Neural progenitor cell (in vitro differentiated cells): ENCODE measurements at places on chromosomes 7 and 10.

DNA sequence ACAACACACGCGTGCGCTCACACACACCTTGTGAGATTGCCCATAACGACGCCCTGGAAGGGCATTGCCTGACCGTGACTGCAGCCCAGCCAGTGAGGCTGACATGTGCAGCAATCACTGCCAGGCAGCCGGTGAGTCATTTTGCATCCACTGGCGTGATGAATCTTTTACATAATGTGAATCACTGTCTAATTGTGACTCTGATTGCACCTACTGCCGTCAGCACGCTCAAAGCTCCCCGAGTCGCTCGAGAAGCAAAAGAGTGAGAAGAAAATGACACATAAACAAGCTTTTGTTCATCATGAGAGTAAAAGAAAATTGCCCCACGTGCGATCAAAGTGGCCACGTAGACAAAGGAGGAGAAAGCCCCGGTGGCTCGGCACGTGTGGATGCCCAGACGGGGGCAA lies 117.4 kb upstream of the PFKP start:
- DNase-seq: no peak

GRCh38 chr10:44427037-44427436 lies 42.1 kb upstream of the CXCL12 start:
- DNase-seq: no peak

- DNase-seq: no peak
Observed at GRCh38 chr7:85226361-85227085, 39.7 kb upstream of the SEMA3D start.

- no peak for DNase-seq
Observed at GRCh38 chr7:142280263-142280662, 22.4 kb upstream of the PRSS58 start.

GRCh38 chr7:7799138-7799537 lies 80.7 kb upstream of the RPA3 start:
- DNase-seq: no peak

GRCh38 chr10:31689233-31689632 lies 239.4 kb downstream of the ARHGAP12 start:
- DNase-seq: no peak

DNA sequence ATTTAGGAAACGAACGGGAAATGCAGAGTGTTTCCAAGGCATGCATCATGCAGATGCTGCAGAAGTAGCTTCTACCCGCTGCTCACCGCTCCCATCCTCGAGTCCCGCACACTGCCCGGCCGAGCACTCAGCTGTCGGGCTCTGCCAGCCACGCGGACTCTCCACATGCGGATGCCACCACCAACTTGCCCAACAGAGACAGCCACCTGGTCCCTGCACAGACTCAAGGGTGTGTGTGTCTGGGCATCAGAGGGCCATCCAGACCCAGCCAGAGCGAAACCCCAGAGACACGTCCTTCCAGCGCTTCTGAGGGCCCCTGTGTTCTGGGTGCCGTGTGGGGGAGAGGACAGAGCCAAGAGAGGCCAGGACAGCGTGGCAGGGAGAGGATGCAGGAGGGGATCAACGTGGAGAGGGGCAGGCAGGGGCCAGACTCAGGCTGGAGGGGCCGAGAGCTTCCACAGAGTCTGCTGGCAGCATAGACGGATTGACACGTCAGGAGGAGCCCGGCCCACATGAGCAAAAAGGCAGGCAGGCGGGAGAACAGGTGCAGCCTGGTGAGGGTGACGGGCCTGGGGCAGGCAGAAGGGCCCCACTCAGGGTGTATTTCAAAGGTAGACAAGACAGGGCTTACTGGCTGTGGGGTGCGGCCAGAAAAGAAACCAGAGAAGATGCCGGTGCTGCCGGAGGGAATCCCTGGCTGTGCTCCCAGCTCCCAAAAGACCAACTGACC lies 18.3 kb downstream of the GPER1 start:
- no peak for DNase-seq

DNA sequence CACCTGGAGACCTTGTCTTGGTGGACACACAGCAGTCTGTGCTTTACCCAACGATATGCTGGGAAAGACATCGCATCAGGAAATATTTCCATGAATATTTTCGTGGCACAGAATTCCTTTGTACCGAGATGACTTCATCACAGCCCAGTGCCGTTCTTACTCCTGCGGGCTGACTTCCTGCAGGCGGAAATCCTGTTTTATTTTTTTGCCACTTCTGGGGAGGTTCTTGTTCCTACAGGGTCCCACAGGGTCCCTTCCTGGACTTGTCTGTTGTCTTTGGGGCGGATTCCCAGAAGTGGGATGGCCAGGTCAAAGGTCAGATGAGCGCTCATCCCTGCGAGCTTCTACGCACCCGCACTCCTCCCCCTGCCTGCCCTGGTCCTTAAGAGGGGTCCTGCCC lies 86.5 kb downstream of the DNAJB6 start:
- no peak for DNase-seq

DNA sequence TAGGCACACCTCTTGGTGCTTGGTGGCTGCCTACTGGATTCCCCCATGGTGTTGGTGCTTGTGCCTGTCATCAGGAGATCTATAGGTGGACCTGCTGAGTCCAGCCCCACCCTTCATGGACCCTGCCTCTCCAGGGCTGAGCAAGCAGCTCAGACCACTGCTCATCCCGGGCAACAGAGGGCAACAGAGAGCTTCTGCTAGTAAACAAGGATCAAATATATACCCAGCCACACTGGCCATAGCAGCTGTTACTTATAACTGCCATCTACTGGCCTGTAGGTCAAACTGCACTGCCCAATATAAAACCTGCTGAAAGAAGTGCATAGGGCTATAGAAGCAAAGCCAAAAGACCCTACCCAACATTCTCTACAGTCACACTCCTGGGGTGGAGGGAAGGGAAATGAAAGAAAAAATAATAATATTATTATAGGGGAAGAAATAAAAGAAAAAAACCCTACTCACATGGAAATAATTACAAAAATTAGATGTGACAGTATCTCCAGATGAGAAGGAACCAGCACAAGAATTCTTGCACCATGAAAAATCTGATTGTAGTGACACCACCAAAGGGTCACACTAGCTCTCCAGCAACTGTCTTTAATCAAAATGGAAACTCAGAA lies 54.9 kb upstream of the ZNF800 start:
- DNase-seq: peak; percentile 49

DNA sequence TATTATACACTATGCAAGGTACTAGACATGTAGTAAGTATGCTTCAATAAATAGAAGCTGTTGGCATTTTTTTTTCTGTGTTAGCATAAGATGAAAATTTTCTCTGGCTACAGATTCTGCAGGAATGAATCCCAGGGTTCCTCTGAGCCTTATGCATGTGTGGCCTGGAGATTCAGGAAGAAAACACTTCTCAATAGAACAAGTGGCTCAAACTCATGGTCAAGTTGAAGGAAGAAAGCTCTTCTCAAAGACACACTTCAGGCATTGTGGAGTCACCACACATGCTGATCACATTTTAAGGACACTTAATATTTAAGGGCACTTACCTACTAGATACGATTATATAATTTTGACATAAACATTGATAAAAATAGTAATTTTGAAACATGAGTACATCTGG lies 19.5 kb downstream of the DNAH11 start:
- DNase-seq: no peak

DNA sequence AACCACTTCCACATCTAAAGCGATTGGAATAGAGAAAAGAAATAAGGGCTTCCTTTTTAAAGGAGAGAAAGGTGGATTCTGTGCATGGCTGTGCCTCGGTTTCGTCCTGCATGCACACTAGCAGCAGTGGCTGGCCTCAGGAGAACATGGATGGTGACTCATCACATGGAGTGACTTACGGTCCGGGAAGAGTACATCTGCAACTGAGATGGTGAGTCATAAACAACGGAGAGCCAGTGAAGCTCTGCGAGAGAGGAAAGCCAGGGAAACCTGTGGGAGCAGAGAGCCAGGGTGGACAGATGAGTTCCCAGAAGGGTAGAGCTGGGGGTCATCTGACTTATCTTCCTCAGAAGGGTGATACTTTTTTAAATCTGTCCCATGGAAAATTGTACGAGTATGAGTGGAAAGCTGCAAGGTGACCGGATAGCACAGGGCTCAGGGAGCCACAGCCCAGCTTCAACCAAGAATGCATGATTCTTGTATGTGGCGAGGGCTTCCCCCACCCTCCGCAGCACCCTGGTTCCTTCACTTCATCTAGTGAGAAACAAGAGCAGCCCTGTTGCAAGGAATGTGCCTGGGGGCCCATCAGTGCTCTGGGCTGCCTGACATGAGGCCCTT lies 259.1 kb downstream of the KLF6 start:
- DNase-seq: no peak

DNA sequence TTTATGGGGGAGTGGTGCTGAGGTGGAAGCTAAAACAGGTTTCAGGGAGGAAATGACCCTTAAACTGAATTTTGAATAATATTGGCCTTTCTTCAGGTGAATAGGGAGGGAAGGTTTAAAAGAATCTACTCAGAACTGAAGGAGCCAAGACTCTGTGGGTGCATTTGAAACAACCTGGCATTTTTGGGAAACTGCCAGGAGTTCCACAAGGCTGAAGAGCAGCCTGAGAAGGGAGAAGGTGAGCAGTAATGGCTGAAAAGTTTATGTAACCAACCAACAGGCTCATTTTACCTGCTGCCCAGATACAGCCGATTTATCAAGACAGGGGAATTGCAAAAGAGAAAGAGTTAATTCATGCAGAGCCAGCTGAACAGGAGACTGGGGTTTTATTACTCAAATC lies 4.0 kb upstream of the PANK1 start:
- DNase-seq: no peak

DNA sequence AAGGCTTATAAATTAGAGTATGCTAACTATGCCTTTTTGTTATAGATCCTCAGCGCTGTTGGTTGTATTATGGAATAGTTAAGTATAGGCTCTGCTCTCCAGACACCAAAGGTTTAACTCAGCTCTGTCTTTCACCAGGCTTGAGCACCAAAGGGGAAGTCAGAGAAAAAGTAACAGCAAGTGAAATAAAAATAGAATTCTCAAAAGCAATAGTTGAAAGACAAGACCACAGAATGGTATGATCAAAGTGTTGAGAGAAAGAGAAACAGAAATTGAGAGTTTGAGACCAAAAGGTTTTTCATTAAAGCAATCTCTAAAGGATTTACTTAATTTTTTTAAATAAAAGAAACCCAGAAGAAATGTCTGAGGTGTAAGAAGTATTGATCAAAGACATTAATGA lies 529.8 kb upstream of the C7orf33 start:
- DNase-seq: no peak

- no peak for DNase-seq
Observed at GRCh38 chr10:48800007-48800675, 115.5 kb downstream of the WDFY4 start.

GRCh38 chr10:31956200-31956946 lies 27.7 kb upstream of the ARHGAP12 start:
- no peak for DNase-seq

DNA sequence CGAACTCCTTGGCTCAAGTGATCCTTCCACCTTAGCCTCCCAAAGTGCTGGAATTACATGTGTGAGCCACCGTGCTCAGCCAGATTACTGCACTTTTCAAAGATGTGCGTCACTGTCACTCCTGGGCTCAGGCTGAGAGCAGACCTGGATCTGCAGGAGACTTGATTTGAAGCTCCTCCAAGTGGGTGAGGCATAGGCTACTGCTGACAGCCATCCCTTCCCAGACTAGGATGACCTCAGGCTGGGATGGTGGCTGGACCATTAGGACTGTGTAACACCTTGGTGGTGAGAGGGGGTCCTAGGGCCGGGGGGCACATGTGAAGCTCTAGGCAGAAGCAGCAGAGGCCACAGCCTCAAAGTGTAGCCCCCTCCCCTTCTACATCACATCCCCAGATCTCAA lies 8.2 kb upstream of the SRRM3 start:
- DNase-seq: no peak

DNA sequence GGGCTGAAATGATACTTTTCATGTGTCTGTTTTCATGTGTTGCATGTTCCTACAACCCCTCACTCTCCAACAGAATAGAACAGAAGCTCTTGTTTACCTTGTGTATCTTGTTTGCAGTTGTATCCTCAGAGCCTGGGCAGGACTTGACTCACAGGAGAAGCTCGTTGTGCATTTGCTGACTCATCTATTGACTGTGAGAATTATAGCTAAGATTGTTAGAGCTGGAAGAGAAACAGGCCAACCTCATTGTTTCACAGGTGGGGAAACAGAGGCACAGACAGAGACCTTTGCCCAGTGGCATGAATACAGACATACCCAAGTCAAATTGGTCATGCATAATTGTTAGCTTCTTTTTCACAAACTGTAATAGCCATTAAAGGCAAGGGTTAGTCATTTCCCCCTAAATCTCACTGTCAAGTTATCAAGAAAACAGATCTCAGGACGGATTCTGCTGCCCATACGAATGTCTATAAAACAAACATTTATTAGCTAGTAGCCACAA lies 4.6 kb upstream of the TSPAN15 start:
- DNase-seq: no peak

DNA sequence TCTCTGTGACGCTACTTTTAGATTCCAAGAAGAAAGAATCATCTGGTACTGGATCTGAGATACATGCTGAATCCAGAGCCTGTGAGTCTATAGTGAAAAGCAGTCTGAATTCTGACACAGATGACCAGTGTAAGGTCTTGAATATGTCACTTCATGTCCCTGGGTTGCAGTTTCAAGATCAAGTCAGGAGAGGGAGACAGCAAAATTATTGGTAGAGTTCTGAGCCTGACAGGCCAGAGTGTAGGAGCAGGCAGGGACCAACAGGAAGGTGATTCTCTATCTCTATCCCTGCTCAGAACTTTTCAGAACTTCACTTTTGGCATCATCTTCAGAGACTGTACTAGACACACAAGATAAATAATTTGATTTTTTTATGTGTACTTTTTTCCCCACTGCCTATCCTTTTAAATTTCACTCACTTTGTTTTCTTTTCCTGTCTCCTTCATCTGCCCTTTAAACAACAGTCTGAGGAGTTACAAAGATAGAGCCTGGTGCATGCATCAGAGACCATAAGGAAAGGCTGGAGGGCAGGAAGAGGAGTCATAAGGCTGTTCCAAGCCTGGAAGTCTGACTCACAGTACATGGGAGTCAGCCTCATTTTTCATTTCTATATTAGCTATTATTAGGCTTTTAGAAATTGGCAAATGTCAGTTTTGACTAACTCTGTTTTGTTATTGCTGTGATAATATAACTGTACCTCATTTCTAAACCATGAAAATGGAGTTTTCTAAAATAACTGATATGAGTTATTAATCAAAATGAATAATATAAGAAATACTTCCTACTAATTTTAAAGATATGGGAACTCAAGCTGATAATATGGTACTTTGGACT lies 120.2 kb upstream of the TMEM229A start:
- peak; percentile 30 for DNase-seq

- DNase-seq: peak; percentile 38
Observed at GRCh38 chr7:155371884-155372781, 74.5 kb downstream of the INSIG1 start.
